ENCODE measurements at places on chromosomes 11 and 22. TPM values are rescaled to one million over a fixed set of nuclear protein-coding genes. Genes with fewer than 3 reads are reported as not detected.

- peaks cover 39% of the 10 kb centered on the region for H3K4me1 ChIP-seq
- H3K36me3 ChIP-seq, result no peaks in the 10 kb centered on the region
- H3K27ac ChIP-seq, result peak overlapping the region; percentile 48
- no peak overlapping the region for H3K4me3 ChIP-seq
- no peaks in the 10 kb centered on the region for H3K27me3 ChIP-seq
Observed at GRCh38 chr11:44528103-44528502, 37.4 kb upstream of the CD82 start.

DNA sequence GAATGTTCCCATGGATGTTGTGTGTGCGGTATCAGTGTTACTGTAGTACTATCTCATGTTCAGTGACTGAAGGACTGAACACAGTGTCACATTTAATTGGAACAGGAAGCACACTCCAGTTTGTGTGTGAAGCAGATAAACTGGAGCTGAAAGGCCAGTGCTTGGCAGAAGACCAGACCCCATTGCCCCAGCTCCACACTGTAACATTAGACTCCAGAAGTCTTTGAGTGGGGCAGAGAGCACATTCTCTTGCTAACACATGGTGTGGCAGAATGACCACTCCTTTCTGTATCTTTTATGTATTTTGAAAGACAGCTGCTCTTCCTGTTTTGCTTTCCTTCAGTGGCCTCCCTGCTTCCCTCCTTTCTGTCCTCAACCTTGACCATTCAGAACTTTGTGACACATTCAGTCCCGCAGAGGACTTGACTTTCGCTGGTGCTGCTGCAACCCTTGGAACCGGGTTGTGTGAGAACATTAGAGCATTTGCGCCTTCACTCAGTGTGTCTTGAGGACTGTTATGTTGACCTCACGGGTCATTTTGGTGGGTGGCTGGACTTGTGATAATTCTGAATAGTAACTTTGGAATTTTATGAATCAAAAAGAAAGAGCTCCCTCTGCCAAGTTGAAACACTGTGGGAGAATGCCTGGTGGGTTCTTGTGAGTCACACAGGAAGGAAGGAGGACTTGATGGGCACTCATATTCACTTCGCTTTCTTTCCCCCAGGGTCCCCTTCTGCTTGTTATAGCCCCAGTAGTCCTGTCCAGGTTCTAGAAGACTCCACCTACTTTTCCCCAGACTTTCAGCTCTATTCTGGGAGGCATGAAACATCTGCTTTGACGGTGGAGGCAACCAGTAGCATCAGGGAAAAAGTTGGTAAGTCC is 26.4 kb downstream of the AMOTL1 start:
- no peak overlapping the region for H3K4me3 ChIP-seq
- DNase-seq, result no peak
- no peak overlapping the region for H3K27ac ChIP-seq
- H3K36me3 ChIP-seq, result no peaks in the 10 kb centered on the region
- no peaks in the 10 kb centered on the region for H3K4me1 ChIP-seq

DSCAML1 gene
- total RNA-seq, result 0.02 TPM

DNA sequence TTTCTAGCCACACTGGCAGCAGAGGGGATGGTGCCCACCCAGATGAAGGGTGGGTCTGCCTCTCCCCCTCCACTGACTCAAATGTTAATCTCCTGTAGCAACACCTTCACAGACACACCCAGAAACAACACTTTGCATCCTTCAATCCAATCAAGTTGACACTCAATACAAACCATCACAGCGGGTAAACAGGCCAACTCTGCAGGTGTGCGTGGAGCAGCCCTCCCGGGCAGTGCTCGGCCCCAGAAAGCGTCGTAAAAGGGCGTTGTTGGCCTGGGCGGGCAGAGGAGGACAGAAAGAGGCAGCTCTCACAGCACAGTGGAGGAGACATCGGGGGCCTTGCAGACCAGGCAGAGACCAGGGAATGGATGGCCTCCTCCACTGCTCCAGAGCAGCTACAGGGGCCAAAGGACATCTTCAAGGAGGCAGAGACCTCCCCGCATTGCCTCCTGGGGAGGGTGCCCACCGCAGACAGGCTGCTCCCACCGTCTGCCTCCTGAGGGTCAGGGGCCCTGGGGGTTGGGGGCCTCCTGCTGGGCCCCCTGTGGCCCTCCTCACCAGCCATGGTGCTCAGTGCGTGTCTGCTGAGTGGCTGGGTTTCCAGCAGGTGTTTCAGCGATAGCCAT is 56.1 kb upstream of the FADD start:
- H3K27ac ChIP-seq, result no peak overlapping the region
- H3K36me3 ChIP-seq, result no peaks in the 10 kb centered on the region
- no peak overlapping the region for H3K4me3 ChIP-seq
- no peak for DNase-seq
- no peaks in the 10 kb centered on the region for H3K4me1 ChIP-seq

- H3K36me3 ChIP-seq, result no peaks in the 10 kb centered on the region
- no peak overlapping the region for H3K4me3 ChIP-seq
- H3K27me3 ChIP-seq, result peaks cover 6% of the 10 kb centered on the region
- no peaks in the 10 kb centered on the region for H3K4me1 ChIP-seq
Observed at GRCh38 chr11:94315664-94316063, 11.3 kb downstream of the IZUMO1R start.

SAA1 gene
- total RNA-seq, result not detected

DNA sequence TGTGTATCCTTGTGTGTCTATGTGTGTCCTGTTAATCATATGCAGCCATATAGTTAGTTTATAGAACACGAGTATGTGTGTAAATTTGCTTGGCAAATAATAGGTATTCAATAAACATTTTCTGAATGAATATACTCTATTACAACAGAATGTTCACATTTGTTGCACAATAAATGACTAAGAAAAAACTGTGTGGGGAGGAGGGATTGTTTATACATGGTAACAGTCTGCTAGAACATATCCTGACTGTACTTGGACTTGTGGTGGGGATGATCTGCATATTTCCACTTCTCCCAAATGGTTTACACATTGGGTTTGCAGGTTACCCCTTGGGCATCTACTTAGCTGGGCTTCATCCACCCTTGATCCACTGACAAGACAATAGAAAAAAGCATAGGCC is 194.6 kb downstream of the INSC start:
- H3K4me1 ChIP-seq, result no peaks in the 10 kb centered on the region
- no peak overlapping the region for H3K27ac ChIP-seq
- no peaks in the 10 kb centered on the region for H3K36me3 ChIP-seq
- no peak overlapping the region for H3K4me3 ChIP-seq
- H3K27me3 ChIP-seq, result peaks cover 2% of the 10 kb centered on the region
- DNase-seq, result no peak

TMEM191C gene
- 0.54 TPM for total RNA-seq

GRCh38 chr11:95149651-95150364 is 60.2 kb downstream of the ENDOD1 start:
- H3K4me3 ChIP-seq, result peak overlapping the region; percentile 88
- peak overlapping the region; percentile 91 for H3K27ac ChIP-seq
- H3K27me3 ChIP-seq, result peaks cover 2% of the 10 kb centered on the region

Measured in activated CD4-positive, alpha-beta T cell treated with anti-CD3 and anti-CD28 coated beads, Interleukin-2, amount 10 ng/mL, durations not matched to agents 24 days and 14 days (primary cell).